ENCODE measurements at places on chromosomes 5 and 9.

DNA sequence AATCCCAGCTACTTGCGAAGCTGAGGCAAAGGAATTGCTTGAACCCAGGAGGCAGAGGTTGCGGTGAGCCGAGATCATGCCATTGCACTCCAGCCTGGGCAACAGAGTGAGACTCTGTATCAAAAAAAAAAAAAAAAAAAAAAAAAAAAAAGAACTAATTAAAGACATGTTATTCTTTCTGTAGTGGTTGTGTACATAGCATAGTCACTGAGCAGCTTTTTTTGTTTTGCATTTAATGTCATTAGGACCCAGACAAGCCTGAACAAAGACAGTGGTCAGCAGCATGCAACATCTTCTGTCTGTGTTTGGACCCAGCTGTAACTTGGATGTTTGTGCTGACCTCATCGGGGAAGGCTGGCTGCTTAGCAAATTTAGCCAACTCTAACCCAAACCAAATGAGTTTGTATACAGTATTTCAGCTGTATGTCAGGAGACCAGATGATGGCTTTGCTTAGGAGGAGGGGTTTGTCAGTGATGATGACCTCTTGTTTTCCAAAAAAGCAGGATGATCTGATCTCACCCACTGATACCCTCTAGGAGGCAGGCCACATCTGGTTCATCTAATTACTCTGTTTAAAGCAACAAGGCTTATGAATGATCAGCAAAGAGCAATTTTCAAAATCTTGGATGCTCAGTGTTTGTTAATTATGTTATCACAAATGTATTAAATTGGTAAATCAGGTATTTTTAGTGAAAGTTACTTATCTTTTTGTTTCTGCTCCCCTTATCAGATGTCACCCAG lies 39.5 kb downstream of the SNCAIP start:
- DNase-seq = no peak

- DNase-seq = no peak
Observed at GRCh38 chr9:88922091-88922490, 69.2 kb upstream of the S1PR3 start.

GRCh38 chr9:104905931-104906330 lies 22.0 kb downstream of the ABCA1 start:
- DNase-seq = no peak

GRCh38 chr9:72958485-72959281 lies 5.8 kb upstream of the ALDH1A1 start:
- DNase-seq = no peak

DNA sequence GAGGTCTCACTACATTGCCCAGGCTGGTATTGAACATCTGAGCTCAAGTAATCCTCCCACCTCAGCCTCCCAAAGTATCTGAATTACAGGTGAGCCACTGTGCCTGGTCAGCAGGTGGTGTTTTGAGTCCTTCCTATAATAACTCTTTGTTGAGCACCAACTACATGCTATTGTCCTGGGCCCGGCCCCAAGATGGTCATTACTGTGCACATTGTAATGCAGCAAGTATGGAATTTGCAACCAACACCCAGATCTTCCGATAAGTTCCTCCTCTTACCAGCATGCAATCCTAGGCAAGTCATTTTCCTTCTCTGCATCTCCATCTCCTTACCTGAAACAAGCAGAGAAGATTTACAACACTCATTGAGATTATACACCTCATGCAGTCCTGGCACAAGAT lies 510.3 kb upstream of the KLF4 start:
- no peak for DNase-seq

DNA sequence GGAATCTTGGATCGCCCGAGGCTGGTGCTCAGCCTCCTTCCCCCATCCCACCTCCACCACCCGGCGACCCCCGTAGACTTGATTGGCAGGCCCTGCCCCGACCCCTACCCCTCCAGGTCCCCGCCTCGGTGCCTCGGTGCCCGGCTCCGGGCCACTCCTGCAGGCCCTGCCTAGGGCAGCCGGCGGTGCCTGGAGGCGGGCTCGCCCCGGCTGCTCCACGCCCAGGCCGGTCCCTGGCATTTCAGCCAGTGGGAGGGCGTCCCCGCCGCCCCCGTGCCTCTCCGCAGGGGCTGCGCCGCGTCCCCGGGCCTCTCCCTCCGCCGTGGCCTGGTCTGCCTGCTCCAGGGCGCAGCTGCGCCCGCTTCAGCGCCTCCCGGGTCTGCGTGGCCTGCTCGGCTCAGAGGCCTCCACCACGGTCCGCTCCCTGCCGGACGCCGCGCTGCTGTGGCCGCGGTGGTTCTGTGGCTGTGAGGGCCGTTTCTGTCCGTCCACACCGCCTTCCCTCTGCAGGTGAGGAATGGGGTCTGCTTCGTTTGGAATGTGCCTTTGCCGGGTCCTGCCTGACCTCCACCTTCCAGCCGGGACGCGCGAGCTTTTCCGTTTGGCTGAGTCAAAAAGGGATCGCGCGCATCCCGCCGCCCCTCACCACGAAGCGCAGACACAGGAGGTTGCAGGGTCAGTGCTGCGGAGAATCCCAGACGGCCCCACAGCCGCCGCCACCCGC lies 48.3 kb upstream of the IRX4 start:
- no peak for DNase-seq

DNA sequence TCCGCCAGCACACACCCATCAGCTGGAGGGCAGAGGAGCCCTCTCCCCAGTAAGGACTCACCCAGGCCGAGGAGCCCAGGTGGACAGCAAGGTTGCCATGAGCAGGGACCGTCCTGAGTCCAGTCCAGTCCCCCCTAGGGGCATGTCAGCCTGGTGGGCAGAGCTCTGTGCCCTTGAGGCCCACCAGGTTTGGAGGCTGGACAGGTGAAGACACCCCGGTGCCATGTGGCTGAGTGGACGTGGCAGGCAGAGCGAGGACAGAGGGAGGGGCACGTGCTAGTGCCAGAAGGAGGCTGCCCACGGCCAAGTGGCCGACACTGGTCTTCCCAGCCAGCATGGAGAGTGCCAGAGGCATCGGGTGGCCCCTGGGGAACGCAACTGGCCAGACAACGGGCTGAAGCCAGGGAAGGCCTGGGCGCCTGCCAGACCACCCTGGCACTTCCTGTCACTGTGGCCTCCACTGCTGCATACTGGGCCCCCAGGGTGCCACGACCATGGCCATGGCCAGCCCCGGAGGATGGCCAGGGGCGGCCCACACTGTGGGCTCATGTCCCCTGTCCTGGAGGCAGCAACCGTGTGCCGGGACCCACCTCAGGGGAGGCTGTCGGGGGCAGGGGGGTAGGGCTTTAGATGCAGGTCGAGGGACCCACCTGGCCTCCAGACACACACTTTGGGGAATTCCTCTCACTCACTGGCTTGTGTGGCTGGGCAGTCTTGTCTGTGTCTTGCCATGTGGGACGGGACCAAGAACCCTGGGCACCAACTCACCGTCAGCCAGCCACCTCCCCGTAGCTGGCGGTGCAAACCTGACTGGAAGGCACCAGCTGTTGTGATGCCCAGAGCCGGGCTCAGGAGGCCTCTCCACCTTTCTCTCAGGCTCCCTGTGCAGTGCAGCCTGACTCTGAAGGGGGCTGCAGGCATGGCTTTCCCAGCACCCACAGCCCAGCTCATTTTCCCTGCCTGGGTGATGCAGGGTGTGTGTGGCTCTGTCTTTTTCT lies 42.3 kb upstream of the LPCAT1 start:
- DNase-seq = no peak

DNA sequence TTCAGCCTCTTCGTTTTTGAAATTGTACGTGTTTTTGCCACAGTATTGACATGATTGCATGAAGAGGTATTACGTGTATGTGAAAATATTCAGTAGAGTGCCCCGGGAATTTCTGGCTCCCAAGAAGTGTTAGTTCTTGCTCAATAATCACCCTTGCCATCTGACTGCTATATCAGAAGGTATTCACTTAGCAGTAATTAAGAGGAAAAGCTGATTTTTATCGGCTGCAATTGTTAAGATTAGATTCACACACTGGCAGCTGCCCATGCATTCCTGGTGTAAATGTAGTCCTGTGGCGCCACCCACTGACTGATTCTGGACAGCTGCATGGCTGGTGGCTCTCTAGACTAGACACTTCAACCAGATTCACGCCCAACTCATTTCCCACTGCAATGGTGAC lies 440.1 kb upstream of the ADAMTS16 start:
- DNase-seq = no peak

- DNase-seq = no peak
Observed at GRCh38 chr9:89808756-89809181, 204.0 kb downstream of the GADD45G start.

DNA sequence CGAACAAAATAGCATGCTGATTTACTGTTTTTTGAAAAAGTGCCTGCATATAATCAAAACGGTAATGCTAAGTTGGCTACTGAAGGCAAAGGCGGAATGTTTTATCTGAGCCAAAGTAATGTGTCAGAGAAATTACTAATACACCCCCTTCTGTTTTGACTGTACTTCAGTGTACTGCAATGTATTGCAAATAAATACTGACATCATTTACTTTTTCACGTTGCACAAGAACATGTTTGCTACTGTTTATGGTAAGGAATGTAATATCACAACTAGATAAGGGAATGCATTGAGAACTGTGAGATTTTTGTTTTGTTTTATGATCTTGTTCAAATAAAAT lies 813 bp upstream of the AGTPBP1 start:
- DNase-seq = peak; percentile 86

DNA sequence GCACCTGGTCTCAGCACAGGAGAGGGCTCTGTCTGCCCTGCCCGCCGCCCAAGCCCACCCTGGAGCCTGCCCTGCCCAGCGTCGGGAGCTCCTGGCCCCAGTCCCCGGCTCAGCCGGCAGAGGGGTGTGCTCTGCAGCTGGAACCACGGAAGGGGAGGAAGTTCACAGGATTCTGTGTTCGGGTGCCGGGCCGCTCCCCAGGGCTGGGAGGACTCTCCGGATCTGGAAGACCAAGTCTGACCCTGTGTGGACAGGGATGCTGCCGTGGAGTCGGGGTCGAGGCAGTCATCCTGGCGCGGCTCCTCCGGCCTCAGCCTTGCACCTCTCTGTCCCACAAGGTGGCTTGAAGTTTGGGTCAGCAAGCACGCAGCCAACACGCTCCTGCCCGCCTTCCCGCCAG lies 78.6 kb downstream of the KCNT1 start:
- no peak for DNase-seq

GRCh38 chr9:82531795-82532194 lies 531.1 kb downstream of the RASEF start:
- DNase-seq = no peak

GRCh38 chr9:106753155-106753671 lies 109.8 kb upstream of the ZNF462 start:
- DNase-seq = peak; percentile 44

DNA sequence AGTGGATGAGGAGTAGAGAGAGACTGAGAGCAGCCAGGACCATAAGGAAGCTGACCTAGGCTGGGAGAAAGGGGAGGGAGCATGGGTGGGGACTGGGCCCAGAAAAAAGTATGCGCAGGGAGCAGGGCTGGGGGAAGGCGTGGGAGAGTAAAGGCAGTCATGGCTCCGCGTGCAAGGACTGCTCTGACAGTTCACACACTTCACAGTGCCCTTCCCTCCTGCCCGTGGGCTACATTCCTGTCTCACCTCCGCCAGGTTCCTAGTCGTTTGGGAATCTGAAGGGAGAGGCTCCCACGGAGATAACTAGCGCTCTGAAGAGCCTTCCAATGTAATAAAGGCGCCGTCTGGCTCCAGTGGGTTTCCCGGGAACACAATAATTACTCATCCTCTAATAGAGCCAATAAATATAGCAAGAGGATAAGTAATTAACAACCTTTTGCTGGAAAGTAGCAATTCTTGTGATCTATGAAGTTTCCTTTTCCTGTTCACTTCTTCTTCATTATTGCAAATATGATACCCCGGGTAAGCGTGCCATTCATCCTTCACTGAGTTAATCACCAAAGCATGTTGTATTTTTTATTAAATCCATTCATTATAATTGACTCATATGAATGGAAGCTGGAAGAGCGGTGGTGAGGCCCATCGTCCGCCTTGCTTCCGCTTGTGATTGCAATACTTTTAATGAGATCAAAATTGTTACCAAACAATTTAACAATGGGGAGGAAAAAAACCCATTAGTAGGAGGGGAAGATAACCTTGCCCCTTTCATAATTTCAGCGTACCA lies 39.3 kb downstream of the TTLL11 start:
- DNase-seq = no peak

GRCh38 chr5:133846478-133847226 lies 121.8 kb downstream of the C5orf15 start:
- peak; percentile 5 for DNase-seq

- DNase-seq = peak; percentile 92
Observed at GRCh38 chr5:74316064-74316603, 324.4 kb downstream of the ENC1 start.

DNA sequence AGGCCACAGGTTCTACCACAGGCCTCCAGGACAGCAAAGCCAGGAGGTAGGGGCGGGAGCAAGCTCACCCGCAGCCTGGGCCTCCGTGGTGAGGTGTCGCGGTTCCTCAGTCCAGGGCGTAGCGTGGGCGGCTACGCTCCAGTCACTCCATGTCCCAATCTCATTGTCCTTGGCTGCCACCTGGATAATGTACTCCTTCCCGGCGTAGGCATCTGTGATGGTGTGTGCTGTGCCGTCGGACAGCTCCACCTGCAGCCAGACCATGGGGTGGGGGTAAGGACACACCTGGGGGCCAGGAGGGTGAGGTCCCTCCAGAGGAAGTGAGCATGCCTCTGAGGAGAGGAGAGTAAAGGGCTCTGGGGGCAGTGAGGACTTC lies 29.8 kb upstream of the ENHO start:
- no peak for DNase-seq

DNA sequence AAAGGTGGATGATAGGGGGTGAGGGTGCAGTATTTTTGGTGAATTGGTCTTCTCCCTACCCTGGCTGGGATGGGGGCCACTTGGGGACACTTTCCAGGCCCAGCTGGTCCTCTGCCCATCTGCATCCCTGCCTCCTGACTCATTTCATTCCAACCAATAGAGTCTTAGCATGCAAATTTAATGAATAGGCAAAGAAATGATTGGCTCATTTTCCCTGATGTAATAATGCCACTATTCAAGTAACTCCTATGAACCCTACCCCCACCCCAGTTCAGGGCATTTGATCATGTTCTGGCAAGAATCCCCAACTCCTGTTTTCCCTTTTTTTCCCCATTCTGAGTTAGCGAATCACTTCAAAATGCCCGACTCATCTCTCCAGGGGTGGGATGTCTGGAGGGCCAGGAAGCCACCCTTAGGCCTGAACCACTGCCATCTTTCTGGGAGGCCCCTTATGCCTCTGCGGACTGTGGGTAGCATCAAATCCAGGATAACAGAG lies 56.7 kb downstream of the PCDH1 start:
- DNase-seq = no peak

GRCh38 chr5:98789029-98789428 lies 15.6 kb downstream of the RGMB start:
- DNase-seq = no peak
